ENCODE measurements at places on chromosomes 1 and 21.

DNA sequence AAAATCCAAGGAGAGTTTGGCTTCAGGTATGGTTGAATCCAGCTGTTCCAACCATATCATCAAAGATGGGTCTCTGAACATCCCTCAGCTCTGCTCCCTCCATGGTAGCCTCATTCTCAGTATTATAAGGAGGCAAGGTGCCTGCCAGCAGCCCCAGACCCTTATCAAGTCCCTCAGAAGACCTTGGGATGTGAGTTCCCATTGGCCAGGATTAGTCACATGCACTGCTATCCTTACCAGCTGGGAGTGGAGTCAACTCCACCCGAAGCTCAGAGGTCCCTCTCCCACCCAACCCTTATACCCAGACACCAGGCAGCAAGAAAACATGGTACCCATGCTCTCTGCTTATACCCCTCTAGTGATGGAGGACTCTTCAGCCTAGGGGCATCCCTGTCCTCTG lies 153.7 kb upstream of the ZBTB40 start:
- no peak for DNase-seq

GRCh38 chr1:23050201-23050600 lies 30.9 kb downstream of the KDM1A start:
- no peak for DNase-seq

GRCh38 chr1:100868364-100868995 lies 26.2 kb downstream of the EXTL2 start:
- DNase-seq: peak; percentile 12

DNA sequence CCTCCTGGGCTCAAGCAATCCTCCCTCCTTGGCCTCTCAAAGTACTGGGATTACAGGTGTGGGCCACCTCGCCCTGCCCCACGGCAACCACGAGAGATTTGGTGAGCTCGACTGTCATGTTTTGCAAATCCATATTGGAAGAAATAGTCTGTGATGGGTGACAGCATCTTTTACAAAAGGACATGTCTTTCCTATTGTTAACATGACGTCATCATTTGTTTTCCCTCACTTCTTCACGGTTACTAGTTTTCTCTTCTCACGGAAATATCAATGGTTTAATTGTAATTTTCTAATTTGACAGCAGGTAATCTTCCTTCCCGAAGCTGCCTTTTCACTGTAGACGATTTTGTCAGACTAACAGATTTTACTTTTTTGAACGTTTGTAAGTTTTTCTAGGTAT lies 110.8 kb upstream of the GREM2 start:
- DNase-seq: no peak

- no peak for DNase-seq
These were observed 52.5 kb upstream of the KCNA3 start for GRCh38 chr1:110727246-110727645.

DNA sequence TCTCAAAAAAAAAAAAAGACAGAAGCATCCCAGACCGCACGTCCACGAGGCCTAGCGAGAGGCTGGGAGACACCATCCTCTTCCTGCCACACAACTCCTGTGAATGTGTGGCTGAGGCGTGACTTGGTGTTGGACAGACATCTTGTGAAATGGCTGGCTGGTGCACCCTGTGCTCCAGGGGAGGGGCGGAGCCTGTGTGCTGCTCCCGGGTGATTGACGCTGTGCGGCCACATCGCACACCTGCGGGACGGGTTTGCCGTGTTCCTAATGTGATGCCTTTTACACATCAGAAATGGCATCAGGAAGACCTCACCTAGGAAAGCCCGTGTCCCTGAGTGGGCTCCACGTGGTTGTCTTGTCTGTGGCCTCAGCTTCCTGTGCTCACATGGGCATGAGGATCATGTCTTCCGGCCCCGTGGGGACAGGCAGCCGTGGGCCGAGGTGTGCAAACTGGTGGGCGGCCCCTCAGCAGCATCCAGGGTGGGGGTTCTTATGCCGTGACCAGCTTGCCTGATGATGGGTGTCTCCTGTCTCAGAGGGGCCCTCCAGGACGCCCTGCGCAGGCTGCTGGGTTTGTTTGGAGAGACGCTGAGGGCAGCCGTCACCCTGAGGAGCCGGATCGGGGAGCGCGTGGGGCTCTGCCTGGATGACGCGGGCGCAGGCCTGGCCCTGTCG lies 64.4 kb downstream of the PCNT start:
- DNase-seq: no peak

DNA sequence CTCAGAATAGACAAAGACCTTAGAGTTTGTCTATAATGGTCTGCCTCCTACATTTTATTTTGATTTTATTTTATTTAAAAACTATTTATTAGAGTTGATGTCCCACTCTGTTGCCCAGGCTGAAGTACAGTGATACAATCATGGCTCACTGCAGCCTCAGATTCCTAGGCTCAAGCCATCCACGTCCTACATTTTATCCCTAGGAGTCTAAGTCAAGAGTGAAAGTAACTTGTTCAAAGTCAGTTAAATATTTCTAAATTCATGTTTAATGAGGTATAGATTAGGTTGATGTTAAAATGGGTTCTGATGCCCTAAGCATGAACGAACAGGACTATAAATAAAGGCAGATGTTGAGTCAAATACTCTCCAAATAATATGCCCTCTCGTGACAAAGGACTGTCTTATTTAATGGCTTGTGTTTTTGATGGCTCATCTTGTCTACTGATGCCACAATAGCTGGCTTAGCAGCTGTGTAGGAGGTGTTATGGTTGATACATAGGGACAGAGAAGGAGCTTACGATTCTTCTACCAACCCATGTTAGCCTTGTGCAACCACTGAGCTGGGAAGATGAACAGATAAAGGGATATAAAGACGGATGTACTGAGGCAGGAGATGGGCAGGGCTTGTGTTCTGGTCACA lies 66.0 kb upstream of the CR1L start:
- DNase-seq: no peak

- no peak for DNase-seq
These were observed 8.9 kb downstream of the ERI3 start for GRCh38 chr1:44346184-44346583.

DNA sequence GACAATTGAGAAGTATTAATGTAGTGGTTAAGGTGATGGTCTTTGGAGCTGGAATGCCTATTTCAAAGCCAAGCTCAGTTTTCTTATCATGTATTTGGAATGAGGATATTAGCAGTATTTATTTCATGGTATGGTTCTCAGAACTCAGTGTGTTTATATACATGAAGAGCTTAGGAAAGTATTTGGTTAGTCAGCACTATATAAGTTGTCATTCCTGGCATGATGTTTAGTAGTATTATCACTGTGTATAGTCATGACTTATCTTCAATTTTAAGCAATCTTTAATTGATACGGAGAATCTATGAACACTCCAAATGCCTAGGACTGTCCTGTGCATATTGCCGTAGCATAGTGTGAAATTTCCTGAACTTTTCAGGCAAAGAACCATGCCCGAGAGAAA lies 501.9 kb upstream of the USP24 start:
- no peak for DNase-seq

DNA sequence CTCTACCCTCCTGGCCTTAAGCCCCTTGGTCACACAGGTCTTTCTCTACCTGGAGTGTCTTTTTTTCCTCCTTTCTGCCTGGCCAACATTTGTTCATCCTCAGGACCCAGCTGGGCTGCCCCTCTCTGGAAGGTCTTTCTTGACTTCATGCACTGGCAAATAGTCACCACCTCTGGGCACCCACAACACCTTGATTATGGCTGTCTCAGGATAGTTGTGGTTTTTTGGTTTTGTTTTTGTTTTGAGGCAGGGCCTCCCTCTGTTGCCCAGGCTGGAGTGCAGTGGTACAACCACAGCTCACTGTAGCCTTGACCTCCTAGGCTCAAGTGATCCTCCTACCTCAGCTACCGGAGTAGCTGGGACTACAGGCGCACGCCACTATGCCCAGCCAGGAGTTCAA lies 10.8 kb downstream of the RPS6KA1 start:
- no peak for DNase-seq

- DNase-seq: no peak
These were observed 18.4 kb downstream of the CD2 start for GRCh38 chr1:116772648-116773045.

DNA sequence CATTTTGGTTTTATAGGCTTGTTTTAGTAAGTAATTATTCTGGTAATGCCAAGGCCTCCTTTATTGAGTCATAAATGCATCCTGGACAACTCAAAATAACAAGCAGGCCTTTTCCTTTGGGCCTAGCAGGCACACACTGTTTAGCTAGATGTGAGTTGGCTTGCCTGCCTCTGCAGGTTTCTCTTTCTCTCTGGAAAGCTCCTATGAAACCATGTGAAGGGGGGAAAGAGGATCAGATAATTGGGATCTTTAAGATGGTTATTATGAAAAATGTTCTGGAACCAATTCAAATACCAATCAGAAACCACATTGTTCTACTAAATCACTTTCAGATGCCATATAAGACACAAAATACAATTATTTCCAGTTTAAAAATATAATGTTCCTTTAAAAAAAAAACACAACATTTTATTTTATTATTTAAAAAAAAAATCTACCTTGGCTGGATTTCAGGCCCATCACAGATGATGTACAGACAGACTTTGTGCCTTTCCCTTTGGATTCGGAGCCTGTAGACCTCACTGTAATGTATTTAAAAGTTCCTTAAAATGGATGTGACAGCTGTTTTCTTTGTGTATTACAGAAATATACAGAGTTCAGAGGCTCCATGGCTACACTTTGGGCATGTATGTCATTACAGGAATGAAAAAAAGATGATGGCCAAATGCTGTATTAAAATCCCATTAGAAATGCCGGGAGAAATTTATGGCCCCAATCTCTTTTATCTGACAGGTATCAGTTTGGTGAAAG lies 80.2 kb downstream of the NTMT2 start:
- DNase-seq: no peak

- DNase-seq: no peak
These were observed 45.6 kb upstream of the FASLG start for GRCh38 chr1:172613294-172613693.

DNA sequence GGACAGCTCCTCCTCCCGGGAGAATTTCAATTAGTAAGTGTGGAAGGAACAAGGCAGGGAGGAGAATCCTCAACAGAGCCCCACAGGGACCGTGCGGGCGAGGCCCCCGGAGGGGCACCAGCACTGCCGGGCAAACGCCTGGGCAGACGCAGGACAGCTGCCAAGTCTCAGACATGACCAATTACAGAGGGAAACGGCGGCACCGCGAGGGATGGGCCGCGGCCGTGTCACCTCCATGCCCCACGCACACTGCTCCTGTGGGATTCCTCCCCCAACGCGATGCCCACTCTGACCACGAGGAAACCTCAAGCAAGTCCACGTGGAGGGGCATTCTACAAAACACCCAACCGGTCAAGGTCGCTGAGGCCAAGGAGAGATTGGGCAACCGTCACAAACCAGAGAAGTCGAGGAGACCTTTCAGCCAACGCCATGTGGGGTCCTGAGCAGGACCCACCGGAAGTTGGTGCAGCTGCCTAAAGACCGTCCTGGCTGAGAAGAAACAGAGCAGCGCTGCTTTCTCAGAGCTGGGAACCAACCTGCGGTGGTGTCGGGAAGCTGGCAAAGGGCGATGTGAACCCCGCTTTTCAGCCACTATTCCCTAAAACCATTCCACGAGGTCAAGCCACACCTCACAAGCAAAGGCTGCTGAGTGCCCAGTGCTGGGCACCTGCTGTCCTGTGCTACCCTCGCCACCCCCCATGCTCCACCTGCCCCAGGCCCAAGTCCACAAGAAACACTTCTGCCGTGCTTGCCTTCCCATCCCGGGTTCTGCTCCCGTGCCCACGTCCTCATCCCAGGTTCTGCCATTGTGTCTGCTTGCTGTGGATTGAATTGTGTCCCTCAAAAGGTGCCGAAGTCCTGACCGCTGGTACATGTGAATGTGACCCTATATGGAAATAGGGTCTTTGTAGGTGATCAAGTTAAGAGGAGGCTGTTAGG lies 1.4 kb upstream of the KRTAP10-4 start:
- DNase-seq: no peak

GRCh38 chr1:14599183-14599791 lies 802 bp downstream of the KAZN start:
- no peak for DNase-seq

- DNase-seq: no peak
These were observed 7.5 kb upstream of the PLCH2 start for GRCh38 chr1:2468540-2468939.

- DNase-seq: no peak
These were observed 10.9 kb downstream of the OLIG2 start for GRCh38 chr21:33036430-33037162.

GRCh38 chr1:82395440-82395839 lies 594.7 kb downstream of the ADGRL2 start:
- DNase-seq: no peak

GRCh38 chr21:41068496-41068895 lies 99.5 kb upstream of the BACE2 start:
- no peak for DNase-seq

DNA sequence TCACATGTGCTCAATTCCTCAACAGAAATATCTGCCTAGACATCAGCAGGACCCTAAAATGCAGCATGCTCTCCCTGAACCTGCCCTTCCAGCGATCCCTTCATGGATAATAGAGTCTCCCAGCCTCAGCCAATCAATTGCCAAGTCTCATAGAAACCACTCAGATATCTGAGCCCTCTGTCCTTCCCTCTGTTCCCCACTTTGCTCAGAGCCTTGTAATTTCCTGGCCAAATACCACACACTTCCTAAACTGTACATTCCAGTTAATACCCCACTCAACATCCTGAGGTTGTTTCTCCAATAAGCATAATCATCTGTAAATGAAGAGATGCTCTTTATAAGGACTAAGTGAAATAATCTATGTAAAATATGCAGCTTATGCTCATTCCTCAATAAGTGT lies 59.3 kb upstream of the PTGFRN start:
- no peak for DNase-seq

- no peak for DNase-seq
These were observed 85.8 kb upstream of the CAMK1G start for GRCh38 chr1:209497729-209498128.

DNA sequence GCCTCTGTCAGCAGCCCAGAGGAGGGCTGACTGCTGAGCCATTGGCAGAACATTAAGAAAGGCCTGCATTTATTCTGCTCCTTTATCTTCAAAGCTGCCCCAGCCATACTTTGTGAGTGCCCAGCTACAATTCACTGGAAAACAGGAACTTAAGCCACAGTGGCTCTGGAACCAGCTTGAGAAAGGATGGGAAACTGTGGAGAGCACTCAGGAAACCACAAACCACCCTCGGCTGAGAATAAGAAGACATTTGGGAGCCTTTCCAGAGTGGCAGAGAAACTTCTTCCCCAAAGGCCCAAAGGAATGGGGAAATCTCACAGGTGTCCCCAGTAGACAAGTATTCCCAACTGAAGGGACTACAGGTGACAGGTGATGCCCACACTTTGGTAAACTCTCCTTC lies 1.8 kb downstream of the LAMB3 start:
- DNase-seq: no peak

- DNase-seq: peak; percentile 59
These were observed 15.8 kb upstream of the TNFRSF8 start for GRCh38 chr1:12047120-12047876.

- no peak for DNase-seq
These were observed at the start of gene PIK3CD for GRCh38 chr1:9651565-9652378. Gene PIK3CD (plus strand): TSS chr1:9651731. CDS start chr1:9710456, 58,725 bp downstream.

GRCh38 chr1:239976130-239976968 lies 115.3 kb upstream of the FMN2 start:
- peak; percentile 18 for DNase-seq

GRCh38 chr1:54086754-54087153 lies 33.3 kb downstream of the TCEANC2 start:
- no peak for DNase-seq

All from stimulated activated CD4-positive, alpha-beta T cell treated with anti-CD3 and anti-CD28 coated beads, Interleukin-12 subunit alpha, Interleukin-12 subunit beta, amount 100 ng/mL, for 48 hours (primary cell).